ENCODE measurements at places on chromosomes 2 and 18.

GRCh38 chr2:57886161-57886786 lies 160.3 kb upstream of the VRK2 start:
- no peak for DNase-seq

DNA sequence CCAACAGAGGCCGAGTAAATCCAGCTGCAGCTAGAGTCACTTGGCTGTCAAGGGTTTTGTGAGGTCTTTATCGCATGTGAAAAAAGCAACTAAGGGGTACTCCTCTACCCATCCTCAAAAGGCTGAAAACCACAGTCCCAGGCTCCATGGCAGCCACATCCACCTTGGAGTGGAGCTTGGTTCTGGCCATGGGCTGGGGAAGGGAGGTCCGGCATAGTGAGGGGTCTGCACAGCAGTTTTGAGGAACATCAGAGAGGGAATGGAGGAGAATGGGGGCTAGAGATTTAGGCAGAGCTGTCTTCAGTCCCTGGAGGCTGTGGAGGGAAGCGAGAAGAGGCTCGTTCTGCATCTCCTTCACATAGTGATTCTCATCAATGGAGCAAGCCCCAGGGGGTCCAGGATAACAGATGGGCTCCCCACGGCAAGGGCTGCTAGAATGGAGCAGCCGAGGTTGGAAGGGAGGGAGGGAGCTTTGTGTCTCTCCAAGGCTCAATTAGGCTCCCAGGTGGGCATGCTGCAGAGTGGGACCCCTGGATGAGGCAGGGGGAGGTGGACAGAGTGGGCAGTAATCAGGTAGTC lies 21.0 kb downstream of the MROH2A start:
- DNase-seq = peak; percentile 10

DNA sequence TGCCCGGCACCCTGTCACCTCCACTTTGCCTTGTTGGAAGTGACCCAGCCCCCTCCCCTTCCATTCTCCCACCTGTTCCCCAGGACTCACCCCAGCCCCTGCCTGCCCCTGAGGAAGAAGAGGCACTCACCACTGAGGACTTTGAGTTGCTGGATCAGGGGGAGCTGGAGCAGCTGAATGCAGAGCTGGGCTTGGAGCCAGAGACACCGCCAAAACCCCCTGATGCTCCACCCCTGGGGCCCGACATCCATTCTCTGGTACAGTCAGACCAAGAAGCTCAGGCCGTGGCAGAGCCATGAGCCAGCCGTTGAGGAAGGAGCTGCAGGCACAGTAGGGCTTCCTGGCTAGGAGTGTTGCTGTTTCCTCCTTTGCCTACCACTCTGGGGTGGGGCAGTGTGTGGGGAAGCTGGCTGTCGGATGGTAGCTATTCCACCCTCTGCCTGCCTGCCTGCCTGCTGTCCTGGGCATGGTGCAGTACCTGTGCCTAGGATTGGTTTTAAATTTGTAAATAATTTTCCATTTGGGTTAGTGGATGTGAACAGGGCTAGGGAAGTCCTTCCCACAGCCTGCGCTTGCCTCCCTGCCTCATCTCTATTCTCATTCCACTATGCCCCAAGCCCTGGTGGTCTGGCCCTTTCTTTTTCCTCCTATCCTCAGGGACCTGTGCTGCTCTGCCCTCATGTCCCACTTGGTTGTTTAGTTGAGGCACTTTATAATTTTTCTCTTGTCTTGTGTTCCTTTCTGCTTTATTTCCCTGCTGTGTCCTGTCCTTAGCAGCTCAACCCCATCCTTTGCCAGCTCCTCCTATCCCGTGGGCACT lies 4.5 kb downstream of the RETREG2 start:
- no peak for DNase-seq

DNA sequence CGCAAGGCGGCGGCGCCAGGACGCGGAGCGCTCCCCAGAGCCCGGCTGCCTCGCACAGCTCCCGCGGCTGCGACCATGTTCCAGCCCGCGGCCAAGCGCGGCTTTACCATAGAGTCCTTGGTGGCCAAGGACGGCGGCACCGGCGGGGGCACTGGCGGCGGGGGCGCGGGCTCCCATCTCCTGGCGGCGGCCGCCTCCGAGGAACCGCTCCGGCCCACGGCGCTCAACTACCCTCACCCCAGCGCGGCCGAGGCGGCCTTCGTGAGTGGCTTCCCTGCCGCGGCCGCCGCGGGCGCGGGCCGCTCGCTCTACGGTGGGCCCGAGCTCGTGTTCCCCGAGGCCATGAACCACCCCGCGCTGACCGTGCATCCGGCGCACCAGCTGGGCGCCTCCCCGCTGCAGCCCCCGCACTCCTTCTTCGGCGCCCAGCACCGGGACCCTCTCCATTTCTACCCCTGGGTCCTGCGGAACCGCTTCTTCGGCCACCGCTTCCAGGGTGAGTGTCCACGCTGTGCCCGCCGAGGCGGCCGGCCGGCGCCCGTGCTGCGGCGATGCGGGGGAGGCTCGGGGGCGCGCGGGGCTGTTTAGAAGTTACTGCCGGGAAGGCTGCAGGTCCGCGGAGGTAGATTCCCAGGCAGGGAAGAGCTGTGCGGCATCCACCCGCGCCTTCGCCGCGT lies 696 bp downstream of the EMX1 start:
- peak; percentile 35 for DNase-seq

DNA sequence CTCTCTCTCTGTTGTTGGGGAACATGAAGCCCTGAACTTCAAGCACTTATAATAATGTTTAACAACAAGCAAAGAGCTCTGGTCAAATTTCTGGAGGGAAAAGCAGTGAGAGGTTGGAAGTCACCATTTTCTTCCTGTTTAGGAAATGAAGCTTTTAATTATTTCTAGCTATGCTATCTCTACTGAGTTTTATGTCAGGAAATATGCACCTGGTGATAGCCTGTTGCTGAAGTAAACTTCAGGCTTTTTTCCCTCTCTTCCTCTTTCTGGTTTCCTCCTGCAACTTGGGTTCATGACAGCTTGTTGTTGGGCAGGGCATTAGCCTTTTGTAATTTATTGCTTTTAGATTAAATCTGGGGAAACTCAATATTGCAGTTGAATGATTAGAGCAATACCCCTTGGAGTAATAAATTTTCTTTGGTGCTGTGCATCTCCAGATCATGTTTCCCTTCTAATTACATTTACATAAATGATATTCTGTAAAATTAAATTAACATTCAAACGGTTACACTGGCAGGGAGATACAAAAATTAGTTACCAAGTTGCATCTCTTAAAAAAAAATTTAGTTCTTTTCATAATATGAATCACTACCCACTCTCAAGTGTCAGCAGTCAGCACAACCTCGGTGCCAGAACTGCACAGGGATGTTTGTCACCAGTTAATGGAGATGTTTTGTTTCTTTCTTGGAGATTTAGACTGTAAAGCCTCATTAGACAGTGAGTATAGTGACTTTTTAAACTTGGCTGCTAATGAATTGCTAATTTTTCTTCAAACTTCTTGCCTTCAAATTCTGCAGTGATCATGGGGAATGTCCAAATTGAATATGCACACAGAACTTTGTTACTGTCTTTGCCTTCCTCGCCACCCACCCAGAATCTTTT lies 466.6 kb upstream of the ETAA1 start:
- no peak for DNase-seq

- no peak for DNase-seq
These were observed 18.9 kb downstream of the KRTCAP3 start for GRCh38 chr2:27461118-27461517.

DNA sequence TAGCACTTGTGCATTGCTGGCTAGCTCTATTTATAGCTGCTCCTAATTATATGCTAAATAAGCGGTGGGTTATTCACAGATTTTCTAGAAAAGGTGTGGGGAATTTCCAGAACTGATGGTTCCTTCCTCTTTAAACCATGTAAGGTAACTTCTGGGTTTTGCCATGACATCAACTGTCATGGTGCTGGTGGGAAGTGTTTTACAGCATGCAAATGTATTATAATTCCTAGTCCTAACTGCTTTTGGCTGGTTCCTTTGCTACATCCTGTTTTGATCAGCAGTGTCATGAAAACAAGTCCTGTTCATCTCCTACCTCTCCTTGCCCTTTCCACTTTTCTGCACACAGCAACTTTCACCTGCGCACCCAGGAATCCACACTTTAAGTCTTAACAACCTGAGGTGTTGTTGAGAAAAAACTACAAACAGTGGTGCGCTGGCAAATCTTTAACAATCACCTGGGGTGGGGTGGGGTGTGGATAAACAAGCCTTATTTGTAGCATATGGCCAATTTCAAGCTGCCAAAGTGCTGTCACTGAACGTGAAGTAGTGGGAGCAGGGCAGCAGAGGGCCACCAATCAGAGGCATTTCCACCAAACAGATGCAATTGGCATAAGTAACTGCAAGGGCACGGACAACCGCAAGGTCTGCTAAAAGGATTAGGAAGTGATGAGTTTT lies 33.4 kb upstream of the SKOR2 start:
- no peak for DNase-seq

GRCh38 chr2:2158915-2159314 lies 172.2 kb downstream of the MYT1L start:
- DNase-seq = no peak

- no peak for DNase-seq
These were observed 338.0 kb downstream of the DCC start for GRCh38 chr18:52678034-52678433.

GRCh38 chr2:121505986-121506586 lies 24.6 kb upstream of the RNU4ATAC start:
- no peak for DNase-seq

- DNase-seq = no peak
These were observed 181.2 kb upstream of the PXDN start for GRCh38 chr2:1925516-1925915.

- no peak for DNase-seq
These were observed 207.8 kb downstream of the CYP26B1 start for GRCh38 chr2:71939588-71940535.

- no peak for DNase-seq
These were observed 80.0 kb downstream of the MAP4K3 start for GRCh38 chr2:39356922-39357639.

DNA sequence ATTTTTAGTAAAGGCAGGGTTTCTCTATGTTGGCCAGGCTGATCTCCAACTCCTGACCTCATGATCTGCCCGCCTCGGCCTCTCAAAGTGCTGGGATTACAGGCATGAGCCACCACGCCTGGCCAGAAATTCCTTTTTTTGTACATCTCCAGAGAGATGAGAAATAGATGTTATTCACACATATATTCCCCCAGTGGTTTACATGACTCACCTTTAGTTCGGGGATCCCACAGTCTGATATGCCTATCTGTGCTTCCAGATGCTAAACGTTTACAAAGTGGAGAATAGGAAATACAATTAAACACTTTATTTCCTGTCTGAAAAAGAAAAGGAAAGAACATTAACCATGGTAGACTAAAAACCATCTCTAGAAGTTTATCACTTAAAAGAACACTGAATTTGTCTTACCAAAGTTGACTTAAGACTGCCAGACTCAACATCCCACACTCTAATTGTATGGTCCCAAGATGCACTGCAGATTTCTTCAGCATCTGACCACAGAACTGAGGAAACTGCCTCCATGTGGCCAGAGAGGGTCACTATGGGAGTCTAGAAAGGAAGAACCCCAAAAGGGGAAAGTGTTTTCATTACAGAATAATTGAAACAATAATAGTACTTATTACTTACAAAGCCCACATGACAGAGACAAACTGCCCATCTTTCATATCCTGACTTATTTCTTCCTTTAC lies 12.6 kb upstream of the ICA1L start:
- no peak for DNase-seq

GRCh38 chr2:197704434-197705120 lies 592 bp upstream of the MARS2 start:
- no peak for DNase-seq

DNA sequence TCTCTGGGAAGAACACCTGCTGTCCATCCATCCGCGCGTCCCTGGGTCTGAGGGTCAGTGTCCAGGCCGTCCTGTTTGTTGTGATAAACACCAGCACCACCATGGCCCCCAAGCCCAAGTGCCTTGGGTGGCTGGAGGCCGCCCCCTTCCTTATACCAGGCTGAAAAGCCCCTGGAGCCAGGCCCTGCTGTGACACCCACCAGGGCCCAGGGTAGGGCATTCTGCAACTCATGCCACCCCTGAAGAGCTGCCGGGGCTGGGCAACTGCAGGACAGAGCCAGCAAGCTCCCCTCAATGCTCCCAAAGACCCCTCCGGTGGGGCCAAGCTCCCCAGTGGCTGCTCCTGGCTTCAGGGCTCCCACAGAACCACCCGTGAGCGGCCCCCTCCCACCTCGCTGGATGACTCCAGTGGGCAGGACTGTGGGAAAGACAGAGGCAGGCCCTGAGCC lies 31.9 kb upstream of the SNED1 start:
- DNase-seq = no peak

- no peak for DNase-seq
These were observed 16.4 kb upstream of the MARCHF7 start for GRCh38 chr2:159695795-159696448.

DNA sequence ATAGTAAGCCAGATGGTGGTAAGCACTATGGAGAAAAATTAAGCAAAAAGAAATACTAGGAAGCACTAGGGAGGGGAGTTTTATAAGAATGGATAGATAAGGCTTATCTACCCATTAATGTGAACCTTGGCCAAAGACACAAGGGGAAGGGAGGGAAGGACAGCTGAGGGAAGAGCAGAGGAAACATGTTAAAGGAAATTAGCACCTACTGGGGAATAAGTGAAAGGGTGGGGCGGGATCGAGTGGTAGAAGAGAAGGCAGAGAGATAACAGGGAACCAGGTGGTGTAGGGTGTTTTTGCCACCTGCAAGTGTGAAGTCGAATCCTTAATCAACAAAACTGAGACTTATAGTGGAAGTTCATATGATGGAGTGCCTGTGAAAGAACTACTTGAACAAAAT lies 1.7 kb downstream of the UNC80 start:
- no peak for DNase-seq

- no peak for DNase-seq
These were observed 112.1 kb upstream of the SERPINE2 start for GRCh38 chr2:224151161-224151560.

- DNase-seq = no peak
These were observed 22.5 kb downstream of the TMEM178A start for GRCh38 chr2:39688181-39688580.

DNA sequence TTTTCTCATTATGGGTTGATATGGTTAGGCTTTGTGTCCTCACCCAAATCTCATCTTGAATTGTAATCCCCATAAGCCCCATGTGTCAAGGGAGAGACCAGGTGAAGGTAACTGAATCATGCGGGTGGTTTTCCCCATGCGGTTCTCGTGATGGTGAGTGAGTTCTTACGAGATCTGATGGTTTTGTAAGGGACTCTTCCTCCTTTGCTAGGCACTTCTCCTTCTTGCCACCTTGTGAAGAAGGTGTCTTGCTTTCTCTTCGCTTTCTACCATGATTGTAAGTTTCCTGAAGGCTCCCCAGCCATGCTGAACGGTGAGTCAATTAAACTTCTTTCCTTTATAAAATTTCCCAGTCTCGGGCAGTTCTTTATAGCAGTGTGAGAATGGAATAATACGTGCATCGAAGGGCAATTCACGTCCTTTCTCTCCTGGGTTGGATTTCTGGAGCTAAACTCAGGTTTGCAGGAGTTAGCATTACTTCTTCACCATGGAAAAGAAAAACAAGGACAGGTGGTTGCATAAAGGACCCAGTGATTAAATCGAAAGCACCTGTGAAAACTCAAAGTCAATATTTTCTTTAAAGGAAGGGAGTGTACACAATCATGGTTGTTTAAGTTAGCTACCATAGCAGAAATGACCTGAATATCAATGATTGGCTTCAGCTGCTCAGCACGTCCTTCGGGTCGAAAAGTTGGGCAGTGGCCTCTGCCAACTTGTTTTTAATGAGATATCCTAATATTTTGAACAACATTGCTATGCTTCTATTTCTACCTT lies 54.1 kb downstream of the CDC42EP3 start:
- no peak for DNase-seq

GRCh38 chr2:217204358-217204757 lies 344.5 kb upstream of the TNP1 start:
- no peak for DNase-seq

- no peak for DNase-seq
These were observed 12.8 kb downstream of the UPP2 start for GRCh38 chr2:158114516-158114915.

All from activated T-cell treated with anti-CD3 and anti-CD28 coated beads, Interleukin-2, amount 50 U/mL, for 48 hours (primary cell).